ENCODE measurements at places on chromosomes 12 and 14.
A peak's percentile ranks its signal among the peaks of the same experiment; 100 is the strongest.

DNA sequence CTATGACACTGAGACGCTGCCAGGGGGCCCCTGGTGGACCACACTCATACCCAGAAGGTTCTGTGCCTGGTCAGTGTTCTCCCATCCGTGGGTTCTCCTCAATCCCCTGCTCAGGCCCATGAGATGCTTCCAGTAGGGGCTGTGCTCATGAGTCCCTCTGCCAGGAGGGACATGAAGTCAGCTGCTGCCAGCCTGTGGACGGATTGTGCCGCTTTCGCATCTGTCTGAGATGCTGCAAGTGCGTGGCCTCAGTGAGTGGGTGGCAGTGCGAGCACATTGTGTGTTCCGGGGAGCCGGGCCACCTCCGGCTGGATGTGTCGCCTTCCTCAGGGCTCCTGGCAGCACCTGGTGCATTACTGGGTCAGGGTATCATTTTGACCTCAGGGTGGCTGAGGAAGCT lies 15.5 kb downstream of the TUNAR start:
- DNase-seq: no peak

- no peak for DNase-seq
Observed at GRCh38 chr12:46465307-46465706, 92.7 kb upstream of the SLC38A2 start.

- DNase-seq: no peak
Observed at GRCh38 chr14:102795060-102795925, 18.0 kb downstream of the TRAF3 start.

DNA sequence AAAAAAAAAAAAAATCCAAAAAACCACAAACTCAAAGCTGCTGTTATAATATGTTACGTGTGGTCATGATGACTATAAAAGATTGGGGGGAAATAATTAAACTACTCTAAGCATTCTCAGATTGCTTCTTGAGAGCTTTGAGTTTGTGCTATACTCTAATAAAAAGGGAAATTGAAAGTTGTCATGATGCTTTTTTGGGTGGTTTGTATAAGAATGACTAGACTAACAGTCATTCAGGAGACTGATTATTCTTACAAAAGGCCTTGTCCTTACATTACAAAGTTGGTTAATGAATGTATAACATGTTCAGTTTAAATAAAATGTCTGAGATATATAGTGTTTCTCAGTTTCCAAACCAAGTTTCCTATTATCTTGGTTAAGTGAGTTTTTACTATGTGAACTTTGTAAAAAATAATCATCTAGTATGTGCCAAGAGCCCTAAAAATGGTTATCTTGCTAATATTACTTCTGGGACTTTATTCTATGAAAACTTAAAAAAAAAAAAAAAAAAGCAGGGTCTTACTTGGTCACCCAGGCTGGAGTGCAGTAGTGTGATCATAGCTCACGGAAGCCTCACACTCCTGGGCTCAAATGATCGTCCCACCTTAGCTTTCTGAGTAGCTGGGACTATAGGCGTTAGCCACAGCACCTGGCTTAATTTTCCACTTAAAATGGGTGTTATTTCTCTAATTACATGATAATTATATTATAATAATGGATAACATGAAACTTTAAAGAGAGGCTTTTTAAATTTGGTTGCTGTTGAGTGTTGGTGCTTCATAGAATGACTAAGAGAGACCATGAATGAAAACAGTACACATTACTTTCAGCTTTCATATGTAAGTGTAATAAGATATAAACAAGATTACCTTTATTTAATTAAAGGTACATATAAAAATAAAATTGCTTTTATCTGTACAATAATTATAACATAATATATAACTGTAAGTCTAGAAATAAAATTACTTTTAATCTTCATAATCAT lies 459.6 kb upstream of the RGS6 start:
- DNase-seq: no peak

DNA sequence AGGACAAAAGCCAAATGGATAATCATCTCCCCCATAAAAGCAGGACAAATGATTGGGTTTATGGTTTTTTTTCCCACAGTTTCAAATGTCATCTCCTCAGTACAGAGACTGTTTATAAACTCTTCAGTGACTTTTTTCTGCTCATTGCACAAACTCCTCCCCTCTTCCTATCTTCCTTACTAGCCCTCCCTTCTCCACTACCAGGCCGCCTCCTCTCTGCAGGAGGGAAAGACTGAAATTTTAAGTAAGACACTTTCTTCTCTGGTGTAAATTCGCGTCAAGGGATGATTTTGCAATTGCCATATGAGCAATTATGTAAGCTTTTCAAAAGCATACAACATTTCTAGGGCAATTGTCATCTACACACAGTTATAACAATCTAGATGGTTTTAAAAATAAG lies 37.0 kb downstream of the BTG1 start:
- peak; percentile 38 for DNase-seq

GRCh38 chr12:117522559-117522958 lies 161.1 kb upstream of the NOS1 start:
- DNase-seq: no peak

DNA sequence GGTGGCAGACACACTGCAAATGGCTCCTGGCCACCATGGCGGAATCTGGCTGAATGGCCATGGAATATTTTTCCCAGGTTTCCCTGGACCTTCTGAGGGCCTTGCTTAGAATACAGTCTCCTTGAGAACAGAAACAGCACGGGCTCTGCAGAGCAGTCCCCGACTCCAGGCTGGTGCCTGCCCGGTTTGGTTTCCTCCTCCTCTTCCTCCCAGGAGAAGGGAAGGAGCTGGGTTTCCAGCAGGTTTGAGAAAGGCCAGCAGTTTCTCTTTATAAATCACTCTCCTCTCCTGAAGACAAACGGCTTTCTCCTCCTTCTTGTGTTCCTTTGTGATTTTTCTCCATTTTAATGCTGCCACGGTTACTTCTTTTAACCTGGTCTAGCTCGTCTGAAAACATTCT lies 106.8 kb upstream of the RFLNA start:
- no peak for DNase-seq

DNA sequence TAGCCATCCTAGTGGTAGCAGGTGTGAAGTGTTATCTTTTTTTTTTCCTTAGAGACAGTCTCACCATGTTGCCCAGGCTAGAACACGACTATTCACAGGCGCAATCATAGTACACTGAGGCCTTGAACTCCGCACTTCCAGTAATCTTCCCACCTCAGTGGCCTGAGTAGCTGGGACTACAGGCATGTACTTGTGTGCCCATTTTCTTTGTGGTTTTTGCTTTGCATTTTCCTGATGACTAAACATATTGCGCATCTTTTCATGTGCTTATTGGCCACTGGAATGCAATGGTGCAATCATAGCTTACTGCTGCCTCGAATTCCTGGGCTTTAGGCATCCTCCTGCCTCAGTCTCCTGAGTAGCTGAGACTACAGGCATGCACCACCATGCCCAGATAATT lies 33.3 kb upstream of the GCH1 start:
- DNase-seq: no peak

- DNase-seq: no peak
Observed at GRCh38 chr12:39012870-39013269, 107.5 kb upstream of the CPNE8 start.

DNA sequence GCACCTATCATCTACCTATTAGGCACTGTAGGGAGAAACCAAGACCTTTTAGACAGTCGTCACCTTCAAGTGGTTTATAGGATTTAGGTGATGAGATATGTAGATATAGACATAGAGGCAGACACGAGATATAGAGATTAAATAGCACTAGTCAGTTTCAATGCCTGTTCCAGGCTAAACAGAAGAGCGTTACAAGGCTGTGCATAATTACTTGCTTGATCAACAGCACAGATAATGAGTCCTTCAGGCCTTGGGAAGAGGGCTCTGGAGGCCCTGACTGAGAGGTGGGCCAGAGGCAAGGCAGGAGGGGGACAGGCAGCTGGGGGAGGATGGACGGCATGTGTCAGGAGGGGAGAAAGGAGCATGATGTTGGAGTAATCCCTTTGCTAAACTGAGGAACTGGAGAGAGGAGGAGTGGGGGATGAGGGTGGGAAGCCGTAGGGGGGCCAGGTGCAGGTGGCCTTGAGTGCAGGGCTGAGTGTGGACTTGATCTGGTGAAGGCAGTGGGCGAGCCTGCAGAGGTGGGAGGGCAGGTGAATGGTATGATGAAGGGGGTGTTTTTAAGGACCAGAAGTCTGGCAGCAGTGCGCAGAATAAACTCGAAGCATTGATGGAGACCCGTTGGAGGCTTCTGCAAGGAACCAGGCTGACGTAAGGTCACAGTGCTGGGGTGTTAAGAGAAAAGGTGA lies 43.9 kb upstream of the ATP23 start:
- no peak for DNase-seq

GRCh38 chr14:72652179-72652578 lies 241.7 kb downstream of the DPF3 start:
- no peak for DNase-seq

DNA sequence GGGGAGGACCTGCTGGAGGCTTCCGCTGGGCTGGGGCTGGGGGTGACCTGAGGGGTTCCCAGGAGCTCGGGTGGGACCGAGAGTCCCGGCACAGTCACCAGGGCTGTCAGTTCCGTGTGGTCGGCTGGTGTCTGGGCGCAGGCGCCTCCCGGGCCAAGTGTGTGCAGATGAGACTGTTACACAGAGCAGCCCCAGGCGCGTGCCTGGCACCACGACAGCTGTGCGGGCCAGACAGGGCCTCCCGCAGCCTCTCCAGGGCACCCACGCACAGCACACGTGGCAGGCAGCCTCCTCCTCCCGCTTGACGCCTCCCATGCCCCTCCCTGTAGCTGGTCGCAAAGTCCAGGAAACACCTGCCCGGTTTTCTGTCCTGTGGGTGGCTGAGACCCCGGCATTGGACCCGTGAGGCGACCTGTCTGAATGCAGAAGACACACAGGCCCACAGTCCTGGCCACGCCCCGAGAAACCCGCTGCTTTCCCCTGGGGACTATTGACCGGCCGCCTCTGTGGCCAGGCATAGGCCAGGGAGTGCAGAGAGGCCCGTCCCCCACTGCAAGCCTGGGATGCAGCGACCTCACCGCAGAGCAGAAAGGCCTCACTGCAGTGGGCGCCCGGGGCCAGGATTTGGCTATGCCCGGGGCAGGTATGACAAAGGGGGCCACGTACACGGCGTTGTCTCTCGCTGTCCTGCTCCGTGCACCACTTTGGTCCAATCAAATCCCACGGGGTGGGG lies 12.1 kb upstream of the GALNT9 start:
- no peak for DNase-seq

- no peak for DNase-seq
Observed at GRCh38 chr14:93543766-93544165, 113.0 kb downstream of the UNC79 start.

DNA sequence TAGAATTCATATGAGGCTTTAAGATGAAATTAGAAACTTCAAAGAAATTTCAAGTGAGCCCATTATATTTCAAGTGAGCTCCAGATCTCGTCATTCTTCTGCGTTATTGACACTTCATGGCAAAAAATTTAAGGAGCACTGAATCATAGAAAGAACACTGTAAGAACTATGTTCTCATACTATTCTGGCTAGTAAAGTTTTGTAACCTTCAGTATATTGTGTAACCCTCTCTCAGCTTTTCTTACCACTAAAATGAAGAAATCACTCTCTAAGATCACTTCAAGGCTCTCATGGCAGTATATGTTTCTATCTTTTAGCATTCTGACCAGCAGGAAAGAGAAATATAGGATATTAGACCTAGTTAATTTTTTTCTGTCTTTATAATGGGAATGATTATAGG lies 6.3 kb downstream of the GPHN start:
- DNase-seq: no peak
